HuH-7 (cell line): ENCODE measurements at places on chromosomes 5 and 9.

DNA sequence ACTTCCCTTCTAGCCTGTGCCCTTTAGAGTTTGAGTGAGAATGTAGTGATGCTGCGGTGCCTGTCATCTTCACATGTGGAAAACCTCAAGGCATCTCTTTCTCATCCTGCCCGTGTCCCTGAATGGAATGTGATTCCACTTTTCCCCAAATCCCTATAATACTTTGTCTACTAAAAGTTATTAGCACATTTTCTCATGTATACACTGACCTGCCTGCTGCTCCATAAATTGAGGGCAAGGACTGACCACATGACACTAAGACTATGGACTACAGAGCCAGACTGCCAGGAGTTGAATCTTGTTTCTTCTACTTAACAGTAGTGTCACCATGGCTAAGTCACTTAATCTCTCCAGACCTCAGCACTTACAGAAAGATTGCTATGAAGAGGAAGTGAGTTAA is 93.0 kb downstream of the TEK start:
- DNase-seq: no peak

DNA sequence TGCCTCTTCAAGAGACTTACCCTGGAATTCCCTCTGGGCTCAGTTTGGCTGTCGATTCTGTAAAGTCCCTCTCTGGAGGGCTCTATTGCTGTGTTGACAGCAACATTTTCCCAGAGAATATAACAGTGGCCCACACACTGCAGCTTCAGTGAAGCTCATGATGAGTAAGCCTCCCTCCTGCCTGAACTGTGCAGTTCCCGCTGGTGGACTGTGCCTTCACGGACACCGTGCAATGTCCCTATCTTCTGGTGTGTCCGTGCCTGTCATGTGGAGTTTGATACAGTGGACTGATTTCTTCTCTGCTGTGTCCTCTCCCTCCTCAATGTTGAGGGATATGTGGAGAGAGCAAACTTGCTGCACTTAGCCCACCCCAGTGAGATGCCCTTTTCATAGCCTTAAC is 109.0 kb downstream of the NTRK2 start:
- DNase-seq: no peak

GRCh38 chr5:14757850-14758249 is 93.3 kb downstream of the OTULIN start:
- no peak for DNase-seq

- no peak for DNase-seq
Observed at GRCh38 chr5:151173711-151174611, 16.4 kb upstream of the ANXA6 start.

- DNase-seq: no peak
Observed at GRCh38 chr9:113622600-113623400, 159.3 kb downstream of the RGS3 start.

DNA sequence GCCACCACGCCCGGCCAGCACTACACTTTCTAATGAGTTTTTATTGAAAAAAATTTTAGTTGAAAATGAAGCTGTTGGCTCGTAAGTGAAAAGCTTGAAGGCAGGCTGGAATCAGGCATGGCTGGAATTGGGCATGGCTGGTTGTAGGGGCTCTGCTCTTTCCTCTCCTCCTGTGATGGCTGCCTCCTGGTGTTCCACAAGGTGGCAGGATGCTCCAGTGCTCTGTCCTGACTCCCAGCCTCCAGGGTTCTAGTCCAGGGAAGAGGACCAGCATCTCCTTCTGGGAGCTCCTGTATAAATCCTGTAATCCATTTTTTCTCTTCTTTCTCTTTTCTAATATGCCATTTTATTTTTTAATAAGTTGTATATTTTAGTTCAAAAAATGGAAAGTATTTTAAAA is 57.2 kb upstream of the DHFR start:
- peak; percentile 53 for DNase-seq

GRCh38 chr9:137270929-137271695 is 6.4 kb upstream of the TOR4A start:
- DNase-seq: no peak

- no peak for DNase-seq
Observed at GRCh38 chr9:71740199-71740598, 28.1 kb downstream of the CEMIP2 start.

GRCh38 chr5:3348576-3349535 is 246.8 kb upstream of the IRX1 start:
- DNase-seq: no peak

GRCh38 chr5:148794275-148794674 is 32.1 kb upstream of the ADRB2 start:
- DNase-seq: no peak

DNA sequence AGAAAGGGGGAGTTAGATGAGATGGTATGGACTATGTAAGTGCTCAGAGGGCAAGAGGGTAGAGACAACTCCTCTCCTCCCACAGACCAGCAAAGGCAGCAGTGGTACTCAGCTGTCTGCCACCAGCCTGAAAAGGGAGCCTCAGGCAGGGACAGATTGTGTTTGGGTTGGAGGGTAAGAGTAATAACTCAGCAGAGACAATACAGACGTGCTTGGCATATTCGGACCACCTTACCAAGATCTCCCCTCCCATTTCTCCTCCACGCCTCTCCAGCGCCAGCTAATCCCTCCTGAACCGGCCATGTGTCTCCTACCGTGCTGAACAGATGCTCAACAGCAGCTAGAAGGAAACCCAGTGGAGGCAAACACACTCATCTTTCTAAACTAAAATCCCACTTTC is 180.8 kb downstream of the ASTN2 start:
- no peak for DNase-seq

- no peak for DNase-seq
Observed at GRCh38 chr5:69136293-69136692, 30.7 kb upstream of the CCNB1 start.
